ENCODE measurements at places on chromosomes 12 and 14.
A peak's percentile ranks its signal among the peaks of the same experiment; 100 is the strongest.

DNA sequence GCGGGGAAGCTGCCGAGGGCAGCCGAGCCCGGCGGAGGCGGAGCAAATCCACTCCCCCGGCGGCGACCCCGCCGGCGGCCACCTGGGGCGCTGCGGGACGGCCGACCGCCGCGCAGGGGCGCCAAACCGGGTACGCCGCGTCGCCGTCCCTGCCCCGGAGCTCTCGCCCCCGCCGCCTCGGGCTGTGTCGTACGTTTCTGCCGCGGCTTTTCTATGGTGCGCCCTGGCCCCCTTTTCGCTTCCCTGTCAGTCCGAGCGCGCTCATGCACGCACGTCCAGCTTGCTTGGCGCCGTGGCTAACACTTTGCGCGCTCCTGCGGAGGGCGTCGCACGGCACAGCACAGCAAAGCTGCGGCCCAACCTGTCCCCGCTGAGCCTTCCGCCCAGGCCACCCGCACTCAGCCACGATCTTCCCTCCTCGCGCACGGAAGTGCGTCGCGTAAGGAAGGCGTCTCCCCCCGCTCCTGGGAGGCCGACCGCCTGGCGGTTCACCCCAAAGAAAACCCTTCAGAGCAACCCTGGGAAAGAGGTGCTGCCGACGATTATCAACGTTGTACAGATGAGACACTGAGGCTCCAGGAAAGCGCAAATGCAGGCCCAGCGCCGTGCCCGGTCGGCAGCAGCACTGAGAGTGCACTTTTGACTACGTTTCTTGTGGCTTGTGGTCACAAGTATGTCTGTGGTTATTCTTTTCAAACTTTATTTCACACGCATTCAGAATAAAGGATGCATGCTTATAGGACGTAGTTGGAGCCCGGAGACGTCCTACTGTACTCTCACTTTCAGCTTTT lies at the start of gene HECTD1:
TSS of gene HECTD1 (minus strand) at position 39 of the 791 bp plus-strand sequence. CDS start 1,857 bp downstream, outside the sequence.
- DNase-seq: peak; percentile 92

DNA sequence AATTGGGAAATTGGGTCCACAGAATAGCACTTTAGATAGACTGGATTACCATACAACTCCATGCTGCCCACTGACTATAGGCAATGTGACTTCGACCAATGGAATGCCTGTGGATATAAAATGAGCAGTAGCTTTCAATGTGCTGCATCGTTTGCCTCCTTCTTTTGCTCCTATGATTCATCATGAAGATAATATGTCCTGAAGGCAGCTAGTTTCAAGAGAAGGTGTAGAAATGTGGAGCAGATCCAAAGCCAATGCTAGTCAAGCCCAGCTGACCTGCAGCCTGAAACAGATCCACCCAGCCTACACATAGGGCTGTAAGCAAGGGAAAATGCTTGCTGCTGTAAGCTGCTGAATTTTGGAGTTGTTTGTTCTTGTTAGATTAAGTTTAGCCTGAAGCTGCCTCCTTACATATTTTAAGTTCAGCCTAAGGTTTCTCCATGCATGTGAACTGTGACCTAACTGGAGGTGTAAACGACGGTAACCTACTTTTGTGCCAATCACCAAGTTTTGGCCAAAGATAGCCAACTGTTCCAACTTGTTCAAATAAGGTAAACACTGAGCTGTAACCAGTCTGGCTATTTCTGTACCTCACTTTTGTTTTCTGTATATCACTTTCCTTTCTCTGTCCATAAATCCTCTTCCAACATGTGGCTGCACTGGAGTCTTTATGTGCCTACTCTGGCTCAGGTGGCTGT lies 169.1 kb upstream of the AVPR1A start:
- DNase-seq: no peak

DNA sequence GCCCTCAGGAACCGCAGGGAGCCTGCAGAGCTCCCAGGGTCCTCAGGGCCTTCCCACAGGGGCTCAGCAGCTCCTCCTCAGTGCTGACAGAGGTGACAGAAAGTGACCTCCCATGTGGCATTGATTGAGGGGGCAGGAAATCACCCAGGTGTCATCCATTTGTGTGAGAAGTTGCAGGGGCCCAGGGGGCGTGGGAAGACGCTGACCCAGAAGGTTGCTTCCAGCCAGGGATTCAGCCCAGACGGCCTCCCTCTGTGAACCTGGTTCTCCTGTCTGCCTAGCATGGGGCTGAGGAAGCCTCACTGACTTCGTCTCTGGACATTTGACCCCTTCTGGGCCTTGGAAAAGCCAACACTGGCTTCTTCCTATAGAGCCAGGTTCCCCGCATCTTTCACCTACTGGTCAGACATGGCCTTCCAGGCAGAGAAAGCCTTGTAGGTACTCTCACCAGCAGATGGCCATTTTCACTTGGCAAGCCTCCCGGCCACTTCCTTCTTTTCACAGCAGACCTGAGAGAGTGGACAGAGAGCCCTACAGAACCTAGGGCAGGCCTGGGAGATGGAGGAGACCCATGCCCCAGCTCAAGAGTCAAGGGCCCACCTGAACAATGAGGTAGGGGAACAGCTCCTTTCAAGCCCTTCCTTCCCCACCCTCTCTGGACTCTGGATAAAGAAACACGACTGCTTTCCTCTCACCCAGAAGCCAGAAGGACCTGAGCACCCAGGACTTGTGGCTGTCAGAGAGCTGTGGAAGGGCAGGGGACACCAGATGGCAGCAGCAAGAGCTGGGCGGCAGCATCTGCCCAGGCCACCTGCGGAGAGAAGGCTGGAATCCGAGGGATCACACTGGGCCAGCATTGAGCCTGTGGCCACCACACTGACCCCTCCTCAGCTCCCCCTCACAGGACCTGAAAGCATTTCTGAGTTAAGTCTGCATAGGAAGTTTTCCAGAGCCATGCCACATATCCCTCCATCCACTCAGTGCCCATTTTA lies 377.8 kb downstream of the DPF3 start:
- no peak for DNase-seq

DNA sequence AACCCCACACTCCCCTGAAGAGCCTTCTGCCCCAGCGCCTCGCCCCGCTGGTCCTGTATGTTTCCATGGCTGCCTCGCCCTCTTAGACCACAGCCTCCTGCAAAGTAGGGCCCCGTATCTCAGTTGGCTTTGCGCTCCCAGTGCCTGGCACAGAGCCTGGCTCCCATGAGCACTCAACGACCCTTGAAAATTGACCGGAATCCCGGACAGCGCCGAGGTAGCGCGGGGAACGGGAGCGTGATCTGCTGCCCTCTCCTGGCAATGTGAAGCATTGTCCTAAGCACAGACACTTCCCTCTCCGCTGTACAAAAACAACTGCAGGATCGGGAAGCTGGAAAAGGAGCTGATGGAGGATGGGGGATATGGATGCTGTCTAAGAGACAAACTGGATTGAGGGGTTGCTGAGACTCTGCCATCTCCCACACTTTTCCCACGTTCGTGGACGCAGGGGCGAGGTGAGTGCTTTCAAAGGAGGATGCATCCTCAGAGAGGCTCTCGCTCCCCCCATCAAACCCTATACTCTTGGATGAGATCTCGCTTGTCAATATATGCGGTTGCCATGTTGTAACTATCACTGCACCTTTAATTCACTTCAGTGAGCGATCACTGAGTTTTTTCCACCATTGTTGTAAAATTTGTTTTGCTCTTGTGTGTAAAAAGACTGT lies 10.7 kb upstream of the FKBP4 start:
- peak; percentile 12 for DNase-seq

GRCh38 chr12:1204581-1205121 lies 213.6 kb downstream of the ERC1 start:
- DNase-seq: no peak

DNA sequence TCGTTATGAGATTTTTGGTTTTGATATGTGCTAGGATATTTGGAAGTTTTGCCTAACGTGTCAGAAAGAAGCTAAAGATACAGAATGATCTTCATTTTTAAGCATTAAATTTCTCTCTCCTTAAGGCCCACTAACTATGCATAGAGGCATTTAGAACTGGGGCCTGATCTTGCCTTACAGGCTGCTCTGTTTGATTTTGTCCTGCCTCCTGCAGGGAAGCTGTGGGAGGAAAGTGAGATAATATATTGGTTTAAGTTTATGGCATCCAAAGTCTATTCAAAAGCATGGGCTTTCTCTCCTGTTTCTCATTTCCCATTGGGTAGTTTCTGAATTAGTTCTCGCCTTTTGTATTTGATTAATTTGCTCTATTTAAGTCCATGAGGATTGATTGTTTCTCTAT lies 250.3 kb upstream of the FBXO33 start:
- no peak for DNase-seq

- no peak for DNase-seq
Observed at GRCh38 chr12:59115526-59115925, 195.2 kb upstream of the LRIG3 start.

Measured in NCI-H187 (cell line).